NCI-H1930 (cell line): ENCODE measurements at places on chromosomes 7 and 10.

GRCh38 chr7:87886875-87887274 lies 10.6 kb downstream of the DBF4 start:
- DNase-seq: no peak

DNA sequence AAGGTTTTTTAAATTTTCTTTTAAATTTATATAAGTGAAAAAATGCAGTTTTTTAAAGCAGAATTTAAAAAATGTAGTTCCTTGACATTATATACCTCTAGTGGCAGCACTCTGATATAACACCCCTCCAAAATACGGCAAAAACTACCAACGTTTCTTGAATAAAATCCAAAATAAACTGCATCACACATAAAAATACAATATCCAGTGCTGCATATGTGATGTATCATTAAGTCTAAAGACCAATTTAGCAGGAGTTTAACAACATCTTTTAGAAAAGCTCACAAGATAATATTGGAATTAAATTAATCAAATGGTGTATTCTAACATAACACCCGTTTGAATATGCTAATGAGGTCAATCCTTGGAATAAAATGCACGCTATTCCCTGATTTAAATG lies 1.4 kb downstream of the TCERG1L start:
- DNase-seq: no peak

DNA sequence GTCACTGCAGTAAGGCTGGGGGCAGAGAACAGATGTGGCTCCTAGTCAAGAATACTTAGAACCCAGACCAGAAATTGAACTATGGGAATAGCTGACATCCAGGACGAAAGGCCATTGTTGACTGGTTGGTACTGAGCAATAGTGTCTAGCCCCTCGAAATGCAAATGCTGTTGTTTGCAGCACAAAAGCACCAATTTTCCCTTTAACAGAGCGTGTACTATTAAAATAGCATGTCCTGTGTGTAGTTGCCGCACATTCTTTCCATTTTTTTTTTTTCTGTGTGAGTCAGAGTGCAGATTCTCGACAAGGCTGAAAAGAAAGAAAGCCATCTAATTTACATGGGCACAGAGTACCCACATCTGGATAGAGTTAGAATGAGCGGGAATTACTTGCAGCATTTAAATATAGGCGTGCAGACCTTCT lies 302.4 kb downstream of the PTEN start:
- DNase-seq: no peak

DNA sequence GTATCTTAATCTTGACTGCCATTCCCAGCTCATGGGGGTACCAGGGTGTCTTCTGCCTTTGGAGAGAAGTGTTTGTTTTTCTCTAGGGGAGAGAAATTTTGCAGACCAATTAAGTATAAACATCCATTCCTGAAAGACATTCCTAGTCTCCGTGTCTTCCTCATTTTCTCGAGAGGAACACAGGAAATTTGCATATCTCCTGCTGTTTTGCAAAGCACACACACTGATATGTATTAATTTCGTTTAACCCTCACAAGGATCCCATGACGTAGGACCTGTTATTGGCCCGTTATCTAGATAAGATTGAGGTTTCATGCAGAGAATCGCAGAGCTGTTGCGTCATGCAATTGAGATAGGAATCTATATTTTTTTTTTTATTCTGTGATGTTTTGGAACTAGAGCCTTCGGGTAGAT lies 944 bp downstream of the RHBDD2 start:
- DNase-seq: no peak

DNA sequence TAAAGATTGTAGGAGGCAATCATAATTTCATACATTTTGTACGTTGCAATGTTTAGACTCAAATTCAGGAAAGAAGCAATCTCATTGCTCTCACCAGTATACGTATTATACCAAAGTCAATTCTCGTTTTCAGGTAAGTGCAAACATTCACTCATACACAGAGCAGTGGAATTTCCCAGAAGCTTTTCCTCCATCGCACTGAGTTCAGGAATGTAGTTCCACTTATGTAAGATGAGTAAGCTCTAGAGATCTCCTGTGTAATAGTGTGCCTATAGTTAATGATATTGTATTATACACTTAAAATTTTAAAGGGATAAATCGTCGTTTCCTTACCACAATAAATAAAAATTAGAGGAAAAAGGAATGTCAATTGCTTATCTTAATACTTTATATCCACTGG lies 470.8 kb upstream of the KCND2 start:
- no peak for DNase-seq

GRCh38 chr10:97095701-97096260 lies 90.0 kb downstream of the SLIT1 start:
- no peak for DNase-seq

GRCh38 chr10:49277973-49278372 lies 21.0 kb upstream of the C10orf71 start:
- DNase-seq: no peak

- no peak for DNase-seq
Measured at GRCh38 chr7:19378345-19378714, 233.1 kb upstream of the FERD3L start.

DNA sequence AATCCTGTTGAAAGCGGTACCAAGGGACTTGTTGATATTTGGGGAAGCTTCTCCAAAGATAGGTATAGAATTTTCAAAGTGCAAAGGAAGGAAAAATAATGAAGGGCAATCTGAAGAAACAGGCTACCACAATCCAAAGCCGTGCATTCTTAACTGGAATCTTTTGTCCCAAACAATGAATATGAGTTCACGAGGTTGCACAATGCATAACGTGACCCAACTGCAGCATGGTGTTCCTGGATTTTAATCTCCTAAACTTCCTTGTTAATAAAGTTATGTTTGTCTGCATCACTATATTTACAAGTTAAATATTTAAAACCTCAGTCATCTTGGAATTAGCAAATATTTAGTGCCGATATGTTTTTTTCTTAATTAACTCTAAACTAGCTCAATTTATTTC lies 203.7 kb downstream of the WDR11 start:
- DNase-seq: no peak

- no peak for DNase-seq
Measured at GRCh38 chr10:100374200-100374655, 27.2 kb downstream of the SCD start.
